Activated CD4-positive, alpha-beta T cell treated with anti-CD3 and anti-CD28 coated beads, Interleukin-10, Interleukin-2, amounts not matched to agents 100 ng/mL and 50 ng/mL, durations not matched to agents 16 hours and 8 hours (primary cell): ENCODE measurements at places on chromosomes 7 and 10.
A peak's percentile ranks its signal among the peaks of the same experiment; 100 is the strongest.

GRCh38 chr7:156014201-156014600 lies 201.9 kb upstream of the SHH start:
- no peak for DNase-seq

DNA sequence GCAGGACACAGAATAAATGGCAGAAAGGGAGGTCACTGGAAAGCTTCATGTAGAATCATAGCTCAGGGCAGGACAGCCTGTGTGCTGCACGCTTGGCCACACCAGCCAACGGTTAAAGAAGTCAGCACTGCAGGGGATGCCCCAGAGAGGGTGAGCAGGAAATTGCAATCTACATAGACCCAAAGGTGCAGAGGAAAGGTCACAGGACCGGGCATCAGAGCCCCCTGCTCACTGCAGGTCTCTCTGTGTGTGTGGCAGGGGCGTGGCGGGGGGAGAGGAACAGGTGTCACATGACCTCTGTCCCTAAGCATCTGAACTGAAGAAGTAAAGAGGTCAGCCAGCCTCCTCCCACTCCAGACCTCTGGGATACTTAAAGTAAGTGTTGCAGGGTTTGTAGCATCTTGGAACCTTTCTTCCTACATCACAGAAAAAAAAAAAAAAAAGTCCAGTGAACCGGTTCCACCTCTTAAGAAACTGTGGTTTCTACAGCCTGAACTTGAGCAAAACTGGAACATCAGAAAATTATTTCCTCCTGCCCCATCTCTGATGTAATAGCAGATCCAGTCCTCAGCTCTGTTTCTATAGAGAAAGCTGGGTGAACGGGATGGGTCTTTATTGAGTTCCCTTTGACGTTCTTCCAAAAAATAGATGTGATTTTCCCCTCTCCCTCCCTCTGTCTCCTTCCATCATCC lies 64.3 kb downstream of the RGS10 start:
- DNase-seq: peak; percentile 65

DNA sequence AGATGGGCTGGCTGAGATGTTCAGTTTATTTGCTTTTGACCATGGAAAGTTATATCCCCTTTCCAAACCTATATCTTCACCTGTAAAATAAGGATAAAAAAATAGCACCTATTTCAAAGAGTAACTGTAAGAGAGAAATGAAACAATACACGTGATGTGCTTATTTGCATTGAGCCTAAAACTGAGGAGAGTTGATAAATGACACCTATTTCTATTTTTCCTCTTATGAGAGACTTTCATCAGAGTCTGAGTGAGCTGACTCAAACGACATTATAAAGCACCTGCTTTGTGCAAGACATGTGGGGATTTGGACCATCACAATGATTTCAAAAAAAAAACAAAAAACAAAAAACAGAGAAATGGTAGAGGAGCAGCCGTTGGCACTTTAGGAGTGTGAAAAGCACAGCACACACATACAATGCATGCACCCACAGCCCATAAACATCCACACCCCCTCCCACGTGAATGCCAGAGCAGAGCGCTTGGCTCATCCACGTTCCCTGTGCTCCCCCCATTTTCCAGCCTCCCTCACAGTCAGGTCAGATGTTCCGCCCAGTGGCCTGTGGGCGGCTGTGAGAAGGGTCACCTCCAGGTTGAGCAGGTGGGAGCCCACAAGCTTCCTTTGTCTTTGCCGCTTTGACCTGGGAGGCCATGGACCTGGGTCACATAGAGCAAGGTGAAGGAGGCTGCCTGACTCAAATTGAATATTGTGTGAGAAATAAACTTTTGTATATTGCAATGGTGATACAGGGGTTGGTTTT lies 253.2 kb upstream of the ZNF32 start:
- no peak for DNase-seq

DNA sequence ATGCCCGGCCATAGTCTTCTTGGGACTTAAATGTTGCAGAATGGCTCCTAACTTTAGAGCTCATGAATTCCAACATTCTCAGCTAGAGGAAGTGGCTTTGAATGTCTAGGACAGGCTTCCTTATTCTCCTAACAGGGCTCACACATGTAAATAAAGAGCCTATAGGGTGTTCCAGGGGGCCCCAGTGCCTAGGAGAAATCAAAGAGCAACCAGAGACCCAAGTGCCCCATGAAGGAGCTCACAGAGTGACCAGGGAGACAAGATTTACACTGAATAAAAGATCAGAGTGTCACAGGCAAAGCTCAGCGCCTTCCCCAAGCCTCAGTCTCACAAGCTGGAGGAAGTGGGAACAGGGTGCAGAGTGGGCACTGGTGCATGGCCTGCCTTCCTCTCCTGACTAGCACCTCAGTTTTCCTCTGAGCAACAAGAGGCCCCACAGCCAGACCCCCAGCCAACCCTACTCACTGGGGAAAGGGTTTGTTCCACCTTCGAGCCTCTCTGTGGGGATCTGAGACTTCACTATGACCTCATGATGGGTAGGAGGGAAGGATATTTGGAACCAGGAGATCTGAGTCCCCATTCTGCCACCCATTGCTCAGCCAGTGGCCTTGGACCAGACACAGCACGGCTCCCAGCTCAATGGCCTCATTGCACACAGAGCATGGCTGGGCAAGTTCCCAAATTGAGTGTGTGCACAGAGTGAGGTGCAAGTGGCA lies 16.0 kb downstream of the TMEM273 start:
- DNase-seq: no peak

DNA sequence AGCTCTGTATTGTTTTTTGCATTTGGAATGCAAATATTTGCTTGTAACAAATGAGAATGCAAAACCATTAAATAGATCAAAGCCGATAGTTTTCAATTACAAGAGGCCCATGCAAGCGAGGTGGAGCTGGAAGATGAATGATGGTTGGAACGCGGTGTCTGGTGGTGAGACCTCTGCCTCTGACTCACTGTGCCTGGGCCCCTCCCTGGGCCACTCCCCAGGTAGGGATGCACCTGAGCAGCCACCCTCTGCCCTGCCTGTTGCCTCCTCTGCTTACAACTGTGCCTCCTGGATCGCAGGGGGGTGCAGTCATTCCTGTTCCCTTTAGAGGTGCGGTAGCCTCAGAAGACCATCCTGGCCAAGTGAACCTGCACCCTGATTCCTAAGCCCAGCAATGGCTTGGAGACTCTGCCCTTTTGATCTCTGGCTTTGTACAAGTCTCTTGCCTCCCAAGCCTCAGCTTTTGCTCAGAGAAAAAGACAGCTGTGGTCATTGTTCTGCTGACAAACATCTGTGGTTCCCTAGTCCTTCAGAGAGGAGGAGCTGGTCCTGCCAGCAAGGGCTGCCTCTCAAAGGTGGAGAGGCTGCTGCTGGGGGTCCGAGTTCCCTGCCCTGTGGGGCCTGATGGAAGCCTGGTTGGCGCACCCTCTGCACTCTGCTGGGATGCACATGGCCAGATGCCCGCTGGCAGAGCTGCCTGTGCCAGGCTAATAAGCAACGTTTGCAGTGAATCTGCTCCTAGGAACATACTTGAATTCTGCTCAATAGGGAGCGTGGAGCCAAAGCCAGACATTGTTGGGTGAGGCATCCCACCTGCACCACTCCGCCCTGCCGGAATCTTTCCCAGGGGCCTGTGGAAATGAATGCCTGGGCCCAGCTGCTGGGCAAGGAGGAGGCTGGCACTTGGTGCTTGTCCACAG lies 126.3 kb upstream of the TCERG1L start:
- DNase-seq: no peak

GRCh38 chr10:79980711-79981110 lies 31.8 kb upstream of the SFTPD start:
- DNase-seq: no peak

DNA sequence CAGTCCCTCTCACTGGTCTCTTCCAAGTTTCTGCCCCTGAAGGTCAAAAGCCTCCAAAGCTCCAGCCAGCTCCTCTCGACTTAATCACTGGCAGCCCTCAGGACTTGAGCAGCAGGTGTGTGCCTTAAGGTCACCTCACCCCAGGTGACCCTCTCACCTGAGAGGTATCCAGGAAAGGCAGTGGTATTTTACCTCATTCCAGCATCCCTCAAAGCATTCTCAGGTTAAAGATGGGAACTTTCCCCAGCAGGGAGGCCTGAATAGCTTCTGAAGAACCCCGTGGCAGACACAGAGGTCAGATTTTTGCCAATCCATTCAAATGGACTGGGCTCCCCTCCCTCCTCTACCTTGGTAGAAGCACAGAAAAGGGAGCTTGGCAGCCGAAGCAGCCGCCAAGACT lies 148.2 kb downstream of the GFRA1 start:
- DNase-seq: no peak

DNA sequence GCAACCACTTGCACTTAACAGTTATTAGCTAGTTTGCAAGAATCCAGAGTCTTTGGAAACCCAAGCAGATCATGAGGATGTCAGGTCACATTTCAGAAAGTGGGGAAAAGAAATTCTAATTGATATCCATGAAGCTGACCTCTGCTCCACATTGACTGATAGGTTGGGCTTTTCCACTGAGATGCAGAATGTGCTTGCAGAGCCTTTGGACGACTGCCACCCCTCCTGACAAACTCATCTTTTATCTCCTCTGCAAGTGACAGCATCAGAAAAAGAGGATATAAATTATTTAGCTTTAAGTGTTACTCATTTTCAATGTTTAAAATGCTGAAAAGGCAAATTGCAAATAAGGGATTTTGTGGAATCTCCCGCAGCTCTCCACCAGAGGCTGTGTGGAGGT lies 75.3 kb downstream of the C10orf90 start:
- DNase-seq: no peak

DNA sequence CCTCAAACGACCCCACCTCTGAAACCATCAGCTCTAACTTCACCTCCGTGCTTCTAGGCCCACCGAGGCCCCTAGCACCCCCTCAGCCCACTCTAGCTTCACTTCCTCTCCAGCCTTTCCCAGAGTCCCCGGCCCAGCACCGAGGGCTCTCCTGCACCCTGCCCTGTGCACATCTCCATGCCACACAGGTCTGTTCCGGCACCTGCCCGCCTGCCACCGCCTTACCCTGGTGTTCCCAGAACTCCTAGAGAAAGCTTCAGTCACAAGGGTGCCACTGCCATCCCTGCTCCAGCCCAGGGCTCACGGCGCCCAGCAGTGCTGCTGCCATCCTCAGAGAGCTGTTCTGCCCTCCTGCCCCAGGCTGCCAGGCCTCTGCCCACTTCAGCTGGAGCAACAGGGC lies 61.3 kb upstream of the INSIG1 start:
- no peak for DNase-seq

DNA sequence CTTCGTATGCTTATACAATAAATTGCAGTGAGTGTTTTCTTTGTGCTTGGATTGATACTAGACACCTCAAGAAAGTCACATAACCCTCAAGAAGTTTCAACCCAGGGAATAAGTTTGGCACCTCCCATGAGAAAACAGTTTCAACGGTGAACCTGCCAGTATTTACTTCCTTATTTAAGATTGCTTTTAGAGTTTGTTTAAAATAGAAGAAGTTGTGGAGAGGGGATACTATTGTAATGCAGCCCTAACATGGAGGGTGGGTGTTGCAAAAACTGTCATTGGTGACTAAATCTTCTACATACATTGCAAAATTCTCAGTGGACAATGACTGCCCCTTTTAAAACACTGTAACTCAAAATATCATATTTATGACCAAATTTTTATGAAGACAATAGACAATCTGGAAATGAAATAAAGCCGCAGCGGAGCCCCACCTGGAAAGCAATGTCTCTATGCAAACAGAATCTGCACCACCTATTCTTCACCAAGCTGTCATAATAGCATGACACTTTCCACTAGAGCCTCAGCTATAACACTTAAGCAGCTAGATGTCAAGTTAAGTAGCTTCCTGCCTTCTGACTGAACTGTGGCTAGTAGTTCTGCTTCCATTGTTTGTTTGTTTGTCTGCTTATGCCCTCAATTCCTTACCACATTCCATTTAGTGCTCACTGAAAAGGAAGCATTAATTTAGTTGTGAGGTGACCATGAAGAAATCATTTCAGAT lies 98.2 kb downstream of the MDFIC start:
- DNase-seq: no peak

- DNase-seq: no peak
Observed at GRCh38 chr10:97434055-97434454, 8.1 kb downstream of the PGAM1 start.

DNA sequence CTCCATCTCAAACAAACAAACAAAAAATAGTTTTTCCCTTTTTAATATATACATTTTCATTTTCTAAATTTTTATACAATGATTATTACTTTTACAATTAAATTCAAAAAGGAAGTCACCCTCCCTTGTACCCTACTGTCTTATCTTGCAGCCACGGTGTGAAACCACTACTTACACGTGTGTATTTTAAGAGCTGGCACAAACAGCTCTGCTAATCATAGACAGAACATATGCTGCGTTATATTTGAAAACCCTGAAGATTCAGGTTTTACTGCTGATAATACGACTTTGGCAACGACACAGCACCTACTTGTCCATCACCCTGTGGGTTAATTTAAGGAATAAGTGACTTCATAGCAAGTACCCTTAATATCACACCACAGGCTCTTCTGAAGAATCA lies 991 bp downstream of the ANKRD61 start:
- no peak for DNase-seq

DNA sequence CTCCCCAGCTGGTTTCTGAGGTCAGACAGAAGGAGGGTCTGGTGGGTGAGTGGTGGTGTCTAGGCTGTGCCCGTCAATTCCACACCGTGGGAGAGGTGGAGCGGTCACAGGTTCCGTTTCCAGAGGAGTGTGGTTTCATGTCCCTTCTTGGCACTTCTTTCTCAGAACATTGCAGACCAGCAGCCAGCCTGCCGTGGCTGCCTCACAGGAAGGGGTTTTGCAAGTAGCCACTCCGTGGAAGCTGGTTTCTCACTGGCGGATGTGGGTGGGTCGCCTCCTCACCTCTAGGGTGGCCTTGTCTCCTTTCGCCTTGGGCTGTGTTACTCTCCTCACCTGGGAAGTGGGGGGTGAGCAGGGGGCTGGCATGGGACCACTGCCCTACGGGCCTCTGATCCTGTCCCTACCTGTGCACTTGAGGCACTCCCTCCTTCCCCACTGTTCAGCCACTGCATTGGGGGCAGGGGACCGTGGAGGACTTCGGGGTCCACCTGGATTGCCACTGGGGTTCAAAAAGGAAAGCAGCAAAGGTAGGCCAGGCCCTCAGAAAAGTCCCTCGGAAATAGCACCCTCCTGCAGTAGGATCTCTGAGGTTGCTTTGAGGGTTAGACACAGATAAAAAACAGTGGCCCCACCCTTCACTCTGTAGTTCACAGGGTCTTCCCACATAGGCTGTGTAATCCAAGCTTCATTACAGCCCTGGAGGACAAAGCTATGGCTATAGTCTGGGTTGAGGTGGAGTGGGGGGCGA lies 33.9 kb downstream of the TSPAN14 start:
- DNase-seq: peak; percentile 81

DNA sequence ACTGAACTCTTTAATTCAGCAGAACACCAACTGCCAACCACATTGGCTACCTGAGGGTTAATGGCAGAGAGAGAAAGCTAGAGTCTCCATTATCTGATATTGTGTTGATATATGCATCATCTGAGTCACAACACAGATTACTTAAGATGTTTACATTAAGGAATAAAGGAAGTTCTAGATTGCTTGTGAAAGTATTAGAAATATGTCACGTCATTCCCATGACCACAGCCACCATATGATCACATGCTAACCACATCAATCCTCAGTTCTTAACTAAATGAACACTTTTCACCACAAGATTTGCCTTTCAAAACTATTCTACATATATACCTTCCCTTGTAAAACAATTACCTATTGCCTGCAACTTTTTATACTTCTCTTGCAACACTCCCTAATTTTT lies 337.9 kb downstream of the FGFR2 start:
- no peak for DNase-seq

GRCh38 chr7:28733035-28733434 lies 225.1 kb downstream of the TRIL start:
- no peak for DNase-seq
